Ascending aorta (tissue), 2 donors: ENCODE measurements at places on chromosomes 13 and 19. TPM values are rescaled to one million over a fixed set of nuclear protein-coding genes. Genes with fewer than 3 reads are reported as not detected.

- no peak for DNase-seq
Measured at GRCh38 chr13:106850973-106851650, 283.2 kb upstream of the ARGLU1 start.

- DNase-seq: no peak
Measured at GRCh38 chr13:73258406-73258805, 199.6 kb downstream of the KLF5 start.

GRCh38 chr19:13173139-13173737 is 23.0 kb downstream of the IER2 start:
- DNase-seq: no peak

- no peak for DNase-seq
Measured at GRCh38 chr13:21785990-21786389, 115.1 kb downstream of the FGF9 start.

DNA sequence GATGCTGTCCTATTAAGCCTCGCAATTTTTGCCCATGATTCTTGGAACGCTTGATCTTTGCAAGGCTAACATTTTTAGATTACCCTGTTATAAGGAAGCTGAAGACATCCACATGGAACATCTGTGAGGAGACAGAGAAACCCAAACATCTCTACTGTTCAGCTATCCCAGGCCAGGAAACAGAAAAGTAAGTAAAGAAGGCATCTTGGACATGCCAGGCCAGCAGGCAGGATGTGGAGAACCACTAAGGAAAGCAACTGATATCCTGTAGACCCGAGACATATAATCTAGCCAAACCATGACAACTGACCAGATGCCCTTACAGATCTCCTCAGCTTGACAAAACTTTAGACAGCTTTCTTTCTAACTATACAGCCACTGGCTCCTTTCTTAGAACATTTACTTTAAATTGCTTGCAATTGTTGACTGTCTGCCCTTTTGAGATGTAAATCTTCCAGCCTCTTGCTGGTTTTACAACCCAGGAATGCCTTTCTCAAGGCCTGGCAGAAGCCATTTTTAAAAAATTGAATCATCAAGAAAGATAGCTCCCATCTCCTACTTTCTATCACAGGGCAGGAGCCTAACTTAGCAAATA is 255.8 kb upstream of the DACH1 start:
- DNase-seq: no peak

- no peak for DNase-seq
Measured at GRCh38 chr13:35699825-35700510, 223.5 kb upstream of the MAB21L1 start.

DNA sequence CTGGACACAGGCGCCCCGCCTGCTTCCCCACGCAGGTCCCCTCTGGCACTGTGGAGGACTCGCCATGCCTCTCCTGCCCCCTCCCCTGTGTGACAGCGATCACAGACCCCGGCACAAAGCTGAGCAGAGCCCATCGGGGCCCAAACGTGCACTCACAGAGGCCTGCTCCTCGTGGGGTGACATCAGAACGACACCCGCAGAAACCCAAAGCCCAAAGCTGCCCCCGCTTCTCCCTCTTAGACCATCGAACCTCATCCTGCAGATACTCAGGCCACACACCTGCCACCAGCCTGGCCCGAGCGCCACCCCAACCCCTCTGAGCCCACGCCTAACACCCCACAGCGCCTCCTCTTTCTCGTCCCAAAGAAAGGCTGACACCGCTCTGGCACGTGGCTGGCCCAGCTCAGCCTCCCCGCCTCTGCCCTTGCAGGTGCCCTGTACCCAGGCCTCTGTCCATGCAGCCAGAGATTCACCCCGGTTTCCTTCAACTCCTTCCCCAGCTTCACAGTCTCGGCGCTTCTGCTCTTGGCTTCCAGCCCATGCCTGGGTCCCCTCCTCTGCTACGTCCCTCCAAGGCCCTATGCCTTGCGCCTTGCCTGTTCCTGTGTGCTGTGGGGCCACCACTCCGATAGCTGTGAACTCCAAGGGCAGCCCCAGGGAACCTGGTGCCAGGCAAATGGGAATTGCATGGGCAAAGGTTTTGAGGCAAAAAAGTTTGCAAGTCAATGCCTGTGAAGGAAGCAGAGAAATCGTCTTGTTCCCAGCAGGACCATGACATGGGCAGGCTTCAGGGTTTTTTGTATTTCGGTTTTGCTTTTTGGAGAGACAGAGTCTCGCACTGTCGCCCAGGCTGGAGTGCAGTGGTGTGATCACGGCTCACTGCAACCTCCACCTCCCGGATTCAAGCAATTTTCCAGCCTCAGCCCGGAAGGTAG is 831 bp upstream of the CBARP start:
- DNase-seq: no peak

DNA sequence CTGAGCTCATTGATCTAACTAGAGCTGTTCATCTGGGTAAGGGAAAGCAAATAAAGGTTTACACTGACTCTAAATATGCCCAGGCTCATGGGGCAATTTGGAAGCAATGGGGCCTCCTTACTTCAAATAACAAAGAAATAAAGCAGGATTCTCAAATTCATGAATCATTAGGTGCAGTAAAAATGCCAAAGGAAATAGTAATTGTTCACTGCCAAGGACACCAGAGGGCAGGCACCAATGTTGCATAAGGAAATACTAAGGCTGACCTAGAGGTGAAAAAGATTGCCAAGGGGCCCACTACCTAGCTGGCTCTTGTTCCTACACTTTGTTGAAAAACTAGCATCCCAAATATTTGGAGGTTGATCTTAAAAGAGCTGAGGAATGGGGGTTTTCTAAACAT is 1686.7 kb upstream of the MIR17HG start:
- no peak for DNase-seq

DNA sequence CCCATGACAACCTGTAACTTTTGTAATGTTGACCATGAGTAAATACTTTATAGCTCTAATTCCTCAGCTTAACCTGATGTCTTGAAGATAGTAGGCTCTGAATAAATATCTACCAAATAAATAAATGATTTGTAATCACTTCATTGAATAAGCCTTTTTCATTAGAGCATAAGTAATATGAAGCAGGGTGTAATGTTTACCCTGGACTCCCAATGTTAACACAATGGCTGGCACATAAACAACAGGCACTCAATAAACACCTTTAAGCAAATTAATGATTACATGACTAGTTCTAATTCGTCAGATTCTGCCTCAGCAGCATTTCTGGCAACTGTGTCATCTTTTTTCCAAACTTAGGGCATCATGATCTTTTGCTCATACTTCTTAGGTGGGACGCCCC is 396.3 kb downstream of the LIG4 start:
- DNase-seq: no peak

GRCh38 chr19:5261156-5261890 is 79.3 kb downstream of the PTPRS start:
- no peak for DNase-seq

- DNase-seq: no peak
Measured at GRCh38 chr13:19169496-19169895, 12.1 kb downstream of the TUBA3C start.

DNA sequence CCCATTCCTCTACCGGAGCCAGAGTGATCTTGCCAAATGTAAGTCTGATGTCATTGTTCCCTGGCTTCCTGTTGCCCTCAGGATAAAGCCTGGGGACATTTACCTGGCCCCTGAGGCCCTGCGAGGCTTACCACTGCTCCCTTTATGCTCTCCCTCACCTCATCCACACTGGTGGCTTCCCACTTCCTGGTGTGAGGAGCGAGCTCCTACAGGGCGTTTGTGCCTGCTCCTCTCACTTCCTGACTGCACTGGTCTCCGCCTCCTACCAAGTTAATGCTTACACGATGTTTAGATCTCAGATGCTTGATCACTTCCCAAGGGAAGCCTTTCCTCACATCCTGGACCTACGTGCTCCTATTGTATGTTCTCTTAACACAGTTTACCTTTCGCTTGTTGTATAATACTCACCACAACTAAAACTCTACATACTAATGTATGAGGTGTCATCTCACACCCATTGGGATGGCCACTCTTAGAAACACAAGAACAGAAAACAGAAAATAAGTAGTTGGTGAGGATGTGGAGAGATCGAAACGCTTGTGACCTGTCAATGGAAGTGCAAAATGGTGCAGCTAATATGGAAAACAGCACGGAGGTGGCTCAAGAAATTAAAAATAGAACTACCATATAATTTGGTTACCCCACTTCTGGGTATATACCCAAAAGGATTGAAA is 177.6 kb downstream of the SHISA2 start:
- no peak for DNase-seq

GRCh38 chr19:3188627-3189596 is 3.2 kb downstream of the NCLN start:
- no peak for DNase-seq

GRCh38 chr13:97999653-98000052 is 46.2 kb downstream of the IPO5 start:
- DNase-seq: no peak

Gene FPR2
- 0.21 TPM for total RNA-seq

Gene OR7D4
- total RNA-seq: not detected

Gene SLAIN1
- total RNA-seq: 7.1 TPM

Gene CDX2
- not detected for total RNA-seq

Gene FGF9
- not detected for total RNA-seq

Gene NFIX
- total RNA-seq: 76.5 TPM
